WTC11 (cell line): ENCODE measurements at places on chromosomes 2 and 18. TPM values are rescaled to one million over a fixed set of nuclear protein-coding genes. Genes with fewer than 3 reads are reported as not detected.

GRCh38 chr18:51537487-51537886, 340.0 kb upstream of the MEX3C start:
- H3K4me3 ChIP-seq = no peak overlapping the region
- peaks cover 21% of the 10 kb centered on the region for H3K4me1 ChIP-seq
- H3K27ac ChIP-seq = no peak overlapping the region
- H3K27me3 ChIP-seq = no peaks in the 10 kb centered on the region
- peak; percentile 58 for DNase-seq

DNA sequence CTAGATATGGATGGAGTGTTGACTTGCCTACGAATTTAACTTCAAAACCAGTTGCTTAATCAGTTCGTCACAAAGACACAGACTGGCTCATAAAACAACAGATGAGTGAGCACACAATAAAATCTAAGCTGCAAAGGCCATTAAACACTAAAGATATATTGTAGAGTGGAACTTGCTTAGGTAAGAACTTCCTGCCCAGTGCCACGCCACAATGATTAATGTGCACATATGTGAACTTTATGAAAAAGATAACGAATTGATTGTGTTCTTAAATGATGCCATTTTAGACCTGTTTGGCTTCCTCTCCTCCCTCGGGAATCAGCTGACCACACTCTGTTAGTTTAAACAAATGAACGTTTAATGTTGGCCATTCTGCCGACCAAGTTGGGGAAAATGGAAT, 2031.3 kb upstream of the CELF4 start:
- DNase-seq = no peak
- peaks cover 44% of the 10 kb centered on the region for H3K4me1 ChIP-seq

GRCh38 chr2:61272421-61273070, 110.6 kb downstream of the C2orf74 start:
- DNase-seq = no peak
- peaks cover 37% of the 10 kb centered on the region for H3K36me3 ChIP-seq
- no peak overlapping the region for H3K4me3 ChIP-seq
- peaks cover 8% of the 10 kb centered on the region for H3K4me1 ChIP-seq

DNA sequence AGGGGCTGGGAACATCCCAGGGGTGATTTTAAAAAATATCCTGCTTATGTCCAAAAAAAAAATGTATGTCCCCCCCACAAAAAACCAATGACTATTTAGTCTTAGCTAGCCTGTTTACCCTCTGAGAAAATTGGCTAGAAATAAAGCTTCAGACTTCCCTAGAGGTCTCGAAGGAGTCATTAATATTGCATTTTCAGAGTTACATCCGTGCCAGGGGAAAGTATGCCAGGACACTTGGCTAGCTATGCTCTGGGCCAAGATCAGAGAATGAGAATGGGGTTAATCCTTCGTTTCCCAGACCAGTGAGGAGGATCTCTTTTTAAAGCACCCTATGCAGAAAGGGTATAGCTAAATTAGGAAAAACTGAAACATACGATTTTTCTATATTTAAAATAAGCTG, 183.6 kb downstream of the MC4R start:
- no peak overlapping the region for H3K4me3 ChIP-seq
- DNase-seq = no peak
- H3K27ac ChIP-seq = no peak overlapping the region
- peaks cover 8% of the 10 kb centered on the region for H3K36me3 ChIP-seq
- H3K27me3 ChIP-seq = no peaks in the 10 kb centered on the region

GRCh38 chr2:164811819-164812218, 29.8 kb downstream of the COBLL1 start:
- DNase-seq = no peak

- DNase-seq = no peak
- H3K27me3 ChIP-seq = no peaks in the 10 kb centered on the region
- H3K4me1 ChIP-seq = no peaks in the 10 kb centered on the region
- H3K27ac ChIP-seq = no peak overlapping the region
Measured at GRCh38 chr2:40344364-40344763, 107.5 kb downstream of the SLC8A1 start.

DNA sequence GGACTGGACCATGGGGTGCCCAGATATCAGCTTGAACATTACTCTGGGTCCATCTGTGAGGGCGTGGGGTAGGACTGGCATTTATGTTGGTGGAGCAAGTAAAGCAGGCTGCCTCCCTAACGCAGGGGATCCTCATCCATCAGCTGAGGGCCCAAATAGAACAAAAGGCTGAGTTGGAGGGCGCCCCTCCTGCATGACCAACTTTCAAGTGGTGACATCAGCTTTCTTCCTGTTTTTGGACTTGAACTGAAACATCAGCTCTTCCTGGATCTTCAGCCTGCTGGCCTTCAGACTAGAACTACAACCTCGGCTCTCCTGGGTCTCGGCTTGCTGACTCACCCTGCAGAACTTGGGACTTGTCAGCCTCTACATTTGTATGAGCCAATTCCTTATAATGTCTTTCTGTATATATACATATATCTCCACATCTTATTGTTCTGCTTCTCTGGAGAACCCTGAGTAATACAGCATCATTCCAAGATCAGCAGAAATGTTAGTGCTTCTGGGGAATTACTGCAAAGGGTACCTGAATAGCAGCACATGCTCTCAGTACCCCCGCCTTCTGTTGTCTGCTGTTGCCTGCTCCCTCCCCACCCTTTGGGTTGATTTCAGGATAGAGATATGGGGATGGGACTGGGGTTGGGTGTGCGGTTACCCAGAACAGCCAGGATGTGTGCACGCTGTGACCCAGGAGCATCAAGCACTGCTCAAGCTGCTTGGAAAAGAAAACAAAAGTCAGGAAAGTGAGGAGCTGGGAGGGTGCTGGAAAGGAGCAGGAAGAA, 20.0 kb downstream of the TMEM127 start:
- no peak for DNase-seq
- H3K27me3 ChIP-seq = no peaks in the 10 kb centered on the region
- H3K36me3 ChIP-seq = no peaks in the 10 kb centered on the region
- peaks cover 8% of the 10 kb centered on the region for H3K4me1 ChIP-seq
- H3K4me3 ChIP-seq = no peak overlapping the region

TUBB8B gene
- 0.94 to 1.6 TPM (median 1.2 TPM) in 3 replicates for total RNA-seq

MYO5B gene
- total RNA-seq = 7.0 to 8.7 TPM (median 7.4 TPM) in 3 replicates
